Non-pigmented ciliary epithelial cell (primary cell): ENCODE measurements at places on chromosomes 2 and 18.

DNA sequence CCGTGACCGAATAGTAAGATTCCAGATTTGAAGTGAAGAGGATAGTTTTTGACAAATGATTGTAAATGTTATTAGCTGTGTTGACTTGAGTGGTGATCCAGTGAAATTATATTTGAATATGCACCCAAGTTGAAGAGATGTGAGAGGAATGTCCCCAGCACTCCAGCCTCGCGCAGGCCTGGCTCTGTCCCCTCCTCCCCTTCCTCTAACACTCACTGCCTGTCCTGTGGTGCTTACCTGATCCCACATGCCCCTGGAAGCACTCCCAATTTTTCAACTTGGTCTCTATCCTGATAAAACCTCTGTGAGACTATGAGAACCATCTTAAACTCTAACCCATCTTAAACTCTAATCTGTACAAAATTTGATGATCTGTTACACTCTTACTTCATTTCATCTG lies 154.7 kb upstream of the LRP1B start:
- DNase-seq = no peak

DNA sequence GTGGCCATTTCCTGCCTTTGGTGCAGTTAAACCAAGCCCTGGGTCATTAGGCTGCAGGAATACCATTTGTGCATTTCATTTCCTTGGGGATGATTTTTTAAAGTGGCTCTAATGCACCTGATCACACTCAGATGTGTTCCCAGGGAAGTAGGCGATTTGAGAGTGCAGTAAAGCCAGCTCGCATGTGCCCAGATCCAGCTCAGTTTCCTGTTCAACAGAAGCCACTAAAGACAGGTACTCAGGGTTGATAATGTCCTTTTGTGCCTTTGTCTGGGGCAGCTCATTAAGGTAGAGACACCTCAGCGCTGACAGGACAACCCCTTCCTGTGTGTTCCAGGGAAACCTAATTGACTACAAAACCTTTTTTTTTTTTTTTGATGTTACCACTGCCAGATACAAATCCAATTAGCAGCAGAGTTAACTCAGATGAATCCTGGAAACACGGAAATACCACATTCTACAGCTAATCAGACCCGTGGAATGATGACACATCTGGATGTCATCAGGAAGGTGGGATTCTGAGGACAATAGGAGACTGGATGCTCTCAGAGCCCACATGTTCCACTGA lies 15.2 kb upstream of the CHRNA1 start:
- no peak for DNase-seq

GRCh38 chr18:8967573-8967972 lies 134.9 kb upstream of the NDUFV2 start:
- no peak for DNase-seq

- DNase-seq = no peak
These were observed 52.3 kb upstream of the SEC11C start for GRCh38 chr18:59087391-59087790.

GRCh38 chr2:85852937-85853498 lies 35.8 kb downstream of the ST3GAL5 start:
- no peak for DNase-seq

DNA sequence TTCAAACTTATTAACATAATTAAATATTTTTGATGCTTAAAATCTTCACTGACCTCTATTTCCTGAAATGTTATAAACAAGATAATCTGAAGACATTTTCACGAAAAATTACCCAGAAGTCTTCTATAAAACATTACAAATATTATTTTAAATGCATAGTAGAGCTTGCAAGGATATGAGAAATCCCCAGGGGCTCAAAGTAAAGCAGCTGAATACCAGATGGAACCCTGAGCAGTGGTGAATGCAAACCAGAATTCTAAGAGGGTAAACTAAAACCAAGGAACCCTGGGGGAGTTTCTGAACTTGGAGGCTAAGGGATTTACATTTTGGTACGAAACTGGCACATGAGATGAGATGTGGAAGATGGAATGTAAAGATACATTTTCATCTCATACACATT lies 83.6 kb downstream of the FSHR start:
- DNase-seq = no peak

DNA sequence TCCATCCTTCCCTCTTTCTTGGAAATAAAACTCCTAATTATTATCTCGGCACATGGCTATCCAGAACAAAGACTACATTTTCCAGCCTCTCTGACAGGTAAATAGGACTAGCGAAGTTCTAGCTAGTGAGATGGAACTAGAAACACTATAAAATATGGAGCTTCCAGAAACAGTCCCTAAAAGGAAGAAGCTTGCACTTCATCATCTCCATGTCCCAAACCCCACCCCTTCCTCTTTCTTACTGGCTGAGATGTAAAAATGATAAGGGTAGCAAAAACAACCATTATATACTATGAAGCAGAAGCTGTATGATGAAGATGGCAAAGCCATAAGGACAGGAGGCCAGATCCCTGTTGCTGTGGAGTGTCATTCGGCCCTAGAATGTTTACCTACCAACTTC lies 11.7 kb upstream of the ACTR2 start:
- no peak for DNase-seq

DNA sequence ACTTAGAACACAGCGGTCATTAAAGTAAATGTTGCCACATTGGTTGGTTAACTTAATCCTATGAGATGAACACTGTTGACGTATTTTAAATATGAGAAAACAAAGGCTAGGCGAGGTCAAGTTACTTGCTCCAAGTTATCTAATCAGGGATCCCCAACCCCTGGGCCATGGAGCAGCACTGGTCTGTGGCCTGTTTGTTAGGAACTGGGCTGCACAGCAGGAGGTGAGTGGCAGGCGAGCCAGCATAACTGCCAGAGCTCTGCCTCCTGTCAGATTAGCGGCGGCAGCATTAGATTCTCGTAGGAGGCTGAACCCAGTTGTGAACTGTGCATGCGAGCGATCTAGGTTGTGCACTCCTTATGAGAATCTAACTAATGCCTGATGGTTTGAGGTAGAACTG lies 878.9 kb downstream of the CPS1 start:
- DNase-seq = no peak

DNA sequence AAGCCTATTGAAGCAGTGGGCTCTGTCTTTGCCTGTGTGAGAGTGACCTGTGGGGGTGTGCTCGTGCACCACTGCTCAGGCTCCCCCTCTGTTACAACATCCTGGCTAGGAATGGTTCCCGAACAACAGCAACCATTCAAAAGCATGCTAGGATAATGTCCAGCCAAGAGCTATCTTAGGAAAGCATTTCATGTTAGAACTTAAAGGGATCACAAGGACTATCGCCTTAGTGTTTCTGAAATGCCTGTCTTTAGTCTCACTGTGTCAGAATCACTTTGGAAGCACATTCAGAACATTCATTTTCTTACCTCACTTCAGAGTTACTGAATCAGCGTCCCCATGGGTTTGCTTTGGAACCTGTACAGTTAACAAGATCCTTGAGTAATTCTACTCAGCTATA lies 134.9 kb upstream of the DSEL start:
- no peak for DNase-seq

GRCh38 chr2:128454980-128455720 lies 136.5 kb upstream of the HS6ST1 start:
- no peak for DNase-seq

- no peak for DNase-seq
These were observed 1181.6 kb upstream of the CELF4 start for GRCh38 chr18:38747153-38747552.

GRCh38 chr2:55115761-55116597 lies 65.7 kb upstream of the RTN4 start:
- no peak for DNase-seq

GRCh38 chr2:63488118-63488713 lies 100.1 kb downstream of the WDPCP start:
- DNase-seq = peak; percentile 9

DNA sequence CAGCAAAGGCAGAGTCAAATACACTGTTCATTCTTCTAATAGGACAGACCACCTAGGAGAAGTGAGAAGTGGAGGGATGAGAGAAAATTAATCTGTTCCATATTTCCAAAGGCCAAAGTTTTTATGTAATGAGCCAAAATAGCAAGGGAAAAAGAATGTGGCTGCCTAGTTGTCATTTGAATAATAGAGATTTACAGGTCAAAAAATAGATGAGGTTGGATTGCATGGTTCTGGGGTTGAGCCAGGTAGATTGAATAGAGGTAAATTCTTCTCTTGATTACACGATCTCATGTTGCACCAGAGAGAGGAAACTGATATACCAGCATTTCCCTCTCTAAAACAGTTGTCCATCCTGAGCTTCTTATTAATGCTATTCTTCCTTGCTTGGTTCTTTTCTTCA lies 325.8 kb downstream of the CCDC178 start:
- DNase-seq = no peak

DNA sequence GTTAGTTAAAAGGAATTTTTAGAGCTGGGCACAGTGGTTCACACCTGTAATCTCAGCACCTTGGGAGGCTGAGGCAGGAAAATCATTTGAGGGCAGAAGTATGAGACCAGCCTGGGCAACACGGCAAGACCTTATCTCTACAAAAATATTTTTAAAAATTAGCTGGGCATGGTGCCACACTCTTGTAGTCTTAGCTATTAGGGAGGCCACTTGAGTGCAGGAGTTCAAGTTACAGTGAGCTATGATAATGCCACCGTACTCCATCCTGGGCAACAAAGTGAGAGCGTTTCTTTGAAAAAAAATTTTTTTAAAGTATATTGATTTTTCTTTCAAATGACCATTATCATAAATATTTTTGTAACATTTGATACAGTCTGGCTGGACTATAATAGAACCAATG lies 93.6 kb upstream of the FAM117B start:
- DNase-seq = no peak

DNA sequence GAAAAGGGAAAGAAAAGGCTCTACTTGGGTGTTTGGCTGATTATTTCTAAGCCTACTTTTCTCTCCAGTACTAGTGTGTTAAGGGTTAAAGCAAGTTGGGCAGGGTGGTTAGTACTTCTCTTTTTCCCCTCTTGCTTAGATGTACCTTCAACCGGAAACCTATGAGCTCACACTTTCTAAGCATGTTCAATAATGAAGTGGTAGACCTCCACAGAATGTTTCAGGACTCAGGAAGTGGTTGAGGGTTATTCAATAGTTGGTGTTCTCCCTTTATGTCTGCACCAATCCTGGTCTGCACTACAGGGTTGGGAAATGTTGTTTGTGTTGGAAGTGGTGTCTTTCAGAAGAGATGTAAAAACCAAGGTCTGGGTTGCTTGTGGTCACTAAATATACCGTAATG lies 137.1 kb downstream of the ZEB2 start:
- no peak for DNase-seq

DNA sequence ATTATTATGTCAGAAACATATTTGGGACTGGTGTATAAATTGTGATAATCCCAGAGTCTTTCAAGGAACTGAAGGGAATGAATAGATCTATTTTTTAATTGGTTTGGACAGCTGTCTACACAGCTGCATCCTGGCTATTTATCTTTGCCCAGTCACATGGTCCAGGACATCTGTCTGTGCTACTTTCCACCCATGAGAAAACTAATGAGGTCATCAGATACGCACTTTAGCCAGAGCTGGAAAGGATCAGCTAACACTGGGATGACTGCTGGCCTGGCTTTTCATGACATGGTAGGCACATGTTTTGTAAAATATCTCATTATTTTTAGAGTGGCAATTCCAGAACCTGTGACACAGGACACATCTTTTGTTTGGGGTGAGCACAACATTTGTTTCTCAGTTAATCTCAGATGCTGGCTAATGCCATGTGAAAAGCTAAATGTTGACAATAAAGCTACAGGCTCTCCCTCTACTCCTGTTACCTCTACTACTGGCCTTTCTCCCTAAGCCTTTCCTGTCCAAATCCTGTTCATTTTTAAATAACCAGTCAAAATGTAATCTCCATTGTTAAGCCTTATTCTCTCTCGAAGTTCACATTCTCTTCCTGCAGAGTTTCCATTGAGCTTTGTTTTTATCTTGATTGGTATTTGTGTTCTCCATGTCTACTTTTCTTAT lies 500.7 kb downstream of the RIT2 start:
- no peak for DNase-seq

DNA sequence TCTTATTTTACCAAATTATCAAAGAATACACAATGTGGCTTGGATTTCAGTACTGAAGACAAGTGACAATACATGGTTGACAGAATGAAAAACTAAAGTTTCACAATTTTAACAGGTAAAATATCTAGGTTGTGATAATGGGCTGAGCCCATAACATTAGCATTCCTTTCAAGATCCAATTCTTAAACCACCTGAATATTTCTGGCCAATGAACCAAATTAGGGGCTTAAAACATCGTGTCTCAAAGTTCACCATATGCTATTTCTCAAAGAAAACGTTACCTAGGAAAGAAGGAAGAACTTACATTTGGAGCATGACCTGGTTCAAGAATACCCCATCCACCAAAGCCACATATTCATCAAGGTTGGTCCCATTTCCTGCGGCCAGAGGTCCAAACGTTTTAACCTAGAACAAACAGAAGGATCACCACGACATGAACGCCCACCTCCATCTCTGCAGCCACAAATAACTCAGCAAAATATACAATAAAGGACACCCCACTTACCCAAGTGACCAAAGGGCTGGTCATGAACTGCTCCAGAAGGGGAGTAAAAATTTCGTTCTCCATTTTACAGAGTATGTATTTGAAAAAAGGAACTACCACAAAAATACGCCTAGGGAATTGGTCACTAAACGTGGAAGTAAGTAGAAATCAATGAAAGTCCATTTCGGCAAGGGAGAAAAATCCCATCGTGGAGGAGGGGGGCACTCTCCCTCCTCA lies 984 bp downstream of the CCDC88A start:
- DNase-seq = no peak

- no peak for DNase-seq
These were observed 53.3 kb upstream of the GULP1 start for GRCh38 chr2:188238386-188238785.

GRCh38 chr2:1791006-1791605 lies 46.8 kb upstream of the PXDN start:
- no peak for DNase-seq
